ENCODE measurements at places on chromosomes 11 and 22.

DNA sequence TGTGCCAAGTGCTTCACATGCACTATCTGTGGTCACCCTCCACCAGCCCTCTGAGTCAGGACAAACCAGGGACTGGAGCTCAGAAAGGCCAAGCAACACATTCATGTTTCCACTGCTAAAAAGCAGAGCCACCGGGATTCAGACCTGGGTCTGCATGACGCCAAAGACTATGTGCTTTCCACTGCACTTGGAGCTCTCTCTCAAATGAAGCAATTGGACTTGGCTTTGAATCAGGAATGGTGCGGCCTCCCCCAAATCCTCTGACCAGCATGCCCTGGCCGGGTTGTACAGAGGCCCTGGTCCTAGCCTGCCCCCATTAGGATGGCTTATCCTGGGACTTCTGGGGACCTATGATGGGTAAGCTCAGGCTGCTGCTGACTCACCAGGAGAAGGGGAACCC is 80.7 kb downstream of the PKNOX2 start:
- DNase-seq = no peak

- DNase-seq = peak; percentile 60
Observed at GRCh38 chr22:37999236-37999635, 14.9 kb upstream of the SOX10 start.

GRCh38 chr22:39348909-39349505 is 784 bp upstream of the SYNGR1 start:
- DNase-seq = no peak

DNA sequence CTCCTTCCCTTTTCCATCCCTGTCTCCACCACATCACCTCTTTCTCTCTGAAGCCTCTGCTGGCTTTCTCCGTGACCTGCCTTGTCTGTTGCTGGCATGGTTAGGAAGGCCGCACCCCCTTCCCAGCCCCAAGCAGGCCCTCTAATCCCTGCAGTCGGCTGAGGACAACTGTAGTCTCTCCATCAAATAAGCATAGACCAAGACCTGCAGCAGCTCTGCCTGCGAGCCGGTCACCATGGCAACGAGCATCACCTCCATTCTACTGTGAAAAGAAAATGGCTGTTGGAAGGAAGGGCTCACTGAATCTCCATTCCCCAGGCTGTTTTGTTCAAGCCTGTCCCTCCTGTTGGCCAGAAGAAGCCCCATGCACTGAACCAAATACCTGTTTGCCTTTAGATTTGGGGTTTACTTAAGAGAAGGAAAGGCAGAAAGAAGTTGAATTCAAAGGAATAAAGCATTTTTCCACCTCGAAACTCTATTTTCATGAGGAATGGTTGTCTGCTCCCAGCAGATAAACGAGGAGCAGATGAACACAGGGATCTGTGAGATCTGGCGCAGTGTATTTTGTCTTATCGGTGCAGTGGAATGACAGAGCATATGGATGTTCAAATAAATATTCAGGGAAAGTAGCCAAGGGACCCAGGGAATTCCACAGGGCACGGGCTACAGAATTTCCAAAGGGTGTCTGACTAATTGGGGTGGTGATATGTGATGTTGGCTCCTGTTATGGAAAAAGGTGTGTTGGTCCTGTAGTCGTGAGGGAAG is 113.1 kb upstream of the TTC12 start:
- no peak for DNase-seq

- DNase-seq = no peak
Observed at GRCh38 chr11:20561915-20562314, 37.5 kb upstream of the SLC6A5 start.

DNA sequence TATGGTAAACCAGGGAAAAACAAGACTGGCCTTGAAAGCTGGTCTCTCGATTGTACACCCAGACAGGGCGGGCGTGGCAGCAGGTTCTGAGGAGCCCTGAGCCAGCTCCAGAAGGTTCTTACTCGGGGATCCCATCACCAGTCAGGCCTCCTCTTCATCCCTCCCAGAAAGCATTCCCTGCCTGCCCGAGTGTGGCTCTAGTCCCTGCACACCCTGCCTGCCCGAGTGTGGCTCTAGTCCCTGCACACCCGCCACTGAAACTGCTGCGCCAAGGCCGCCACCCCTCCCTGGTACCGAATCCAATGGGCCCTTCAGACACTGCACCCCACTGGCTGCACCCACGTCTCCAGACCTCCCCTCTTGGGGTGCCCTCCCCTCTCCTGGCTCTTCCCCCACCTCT is 30.1 kb downstream of the KIAA0930 start:
- DNase-seq = no peak

DNA sequence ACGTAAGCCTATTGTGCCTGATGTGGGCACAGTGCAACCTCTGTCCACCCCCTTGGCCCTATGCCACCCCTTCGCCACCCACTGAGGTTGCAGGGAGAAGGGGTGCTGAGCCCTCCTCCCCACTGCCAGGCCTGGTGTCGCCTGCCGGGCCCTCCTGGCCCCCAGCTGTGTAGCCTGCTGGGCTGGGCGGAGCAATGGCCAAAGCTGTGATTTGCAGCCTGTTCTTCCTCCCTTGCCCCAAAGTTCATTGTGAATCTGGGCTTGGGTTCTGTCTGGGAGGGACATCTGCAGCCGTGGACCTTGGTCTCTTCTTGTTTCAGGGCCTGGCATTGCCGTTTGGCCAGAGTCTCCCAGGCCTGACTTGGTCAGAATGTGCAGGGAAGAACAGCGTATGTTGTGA is 121.9 kb downstream of the PKNOX2 start:
- no peak for DNase-seq

DNA sequence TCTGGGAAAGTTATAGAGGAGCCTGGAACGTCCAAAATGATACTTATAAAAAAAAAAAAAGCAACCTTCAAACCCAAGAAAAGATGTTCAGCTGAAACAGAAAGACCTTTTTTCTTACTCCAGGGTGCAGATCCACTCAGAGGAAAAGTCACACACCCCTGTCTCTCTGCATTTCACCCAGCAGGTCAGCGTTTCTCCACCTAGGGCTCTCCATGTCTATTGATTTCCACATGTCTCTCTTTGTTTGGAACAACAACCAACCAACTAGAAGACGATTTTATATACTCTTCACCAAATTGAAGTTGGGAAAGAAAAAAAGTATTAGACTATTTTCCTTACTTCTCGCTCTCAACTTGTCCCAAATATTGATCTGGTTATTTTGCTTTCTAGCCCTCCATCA is 42.2 kb upstream of the BLID start:
- DNase-seq = peak; percentile 34

DNA sequence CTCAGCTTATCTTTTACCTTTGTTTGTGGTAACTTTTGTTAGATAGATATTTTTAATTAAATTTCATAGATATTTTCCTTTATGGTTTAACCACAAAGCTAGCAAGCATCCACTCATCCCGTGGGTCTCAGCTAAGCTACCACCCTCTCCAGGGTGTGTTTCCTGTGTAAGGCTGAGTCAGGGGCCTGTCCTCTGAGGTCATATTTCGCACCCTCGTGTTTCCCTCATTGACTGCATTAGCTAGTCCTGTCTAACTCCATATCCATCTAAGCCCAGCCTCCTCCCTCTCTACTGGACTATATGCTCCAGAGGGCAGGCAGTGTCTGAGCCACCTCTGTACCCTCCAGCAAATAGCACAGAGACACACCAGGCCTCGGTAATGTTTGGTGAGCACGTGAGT is 16.7 kb downstream of the XRRA1 start:
- DNase-seq = peak; percentile 48

- no peak for DNase-seq
Observed at GRCh38 chr11:19435306-19435989, 194.7 kb upstream of the E2F8 start.

DNA sequence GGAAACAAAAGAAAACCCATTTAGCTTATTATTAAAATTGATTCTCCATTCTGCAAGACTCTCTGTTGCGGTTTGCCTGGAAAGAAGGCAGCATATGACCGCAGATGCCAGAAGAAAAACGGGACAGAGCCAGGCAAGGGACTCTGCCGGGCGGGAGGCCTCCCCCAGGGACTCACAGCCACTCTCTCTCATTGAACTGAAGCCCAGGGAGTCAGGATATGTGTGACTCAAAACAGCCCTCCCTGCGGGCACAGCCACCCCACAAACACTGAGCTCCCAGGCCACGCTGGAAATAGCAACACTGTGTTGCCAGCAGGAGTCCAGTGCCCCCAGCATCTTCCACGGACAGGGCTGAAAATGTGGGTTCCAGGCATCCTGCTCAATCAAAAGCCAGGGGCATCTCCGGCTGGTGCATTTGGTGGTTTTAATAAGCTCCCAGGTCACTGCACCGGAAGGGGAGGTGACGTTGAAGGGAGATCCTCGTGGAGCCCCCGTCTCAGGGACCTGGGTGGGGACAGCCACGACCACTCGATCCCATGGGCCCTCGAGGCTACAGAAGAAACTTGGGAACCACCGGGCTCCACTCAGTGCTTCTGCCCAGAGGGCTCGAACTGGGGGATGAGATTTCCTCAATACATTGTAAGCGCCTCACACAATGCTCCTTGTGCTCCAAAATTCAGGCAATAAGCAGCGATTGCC is 624.5 kb downstream of the TBC1D22A start:
- no peak for DNase-seq

GRCh38 chr11:95925011-95925410 is 1.1 kb upstream of the MTMR2 start:
- DNase-seq = peak; percentile 92

DNA sequence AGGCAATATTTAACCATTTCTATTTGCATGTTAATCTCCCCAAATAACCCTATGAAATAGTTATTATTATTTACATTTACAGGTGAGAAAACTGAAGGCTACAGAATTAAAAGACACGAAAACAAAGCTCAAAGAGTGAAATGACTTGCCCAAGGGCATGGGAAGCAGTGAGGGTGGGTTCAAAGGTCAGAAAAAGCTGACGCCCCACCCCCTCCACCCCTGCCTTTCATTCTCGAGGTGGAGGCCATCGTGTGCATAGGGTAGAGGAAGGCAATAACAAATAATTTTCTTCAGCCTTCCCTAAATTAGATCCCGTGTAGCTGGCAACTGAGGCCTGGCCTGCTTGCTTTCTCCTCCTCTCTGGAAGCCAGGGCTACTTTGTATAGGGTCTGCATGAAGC is 56.1 kb upstream of the RBFOX2 start:
- no peak for DNase-seq

DNA sequence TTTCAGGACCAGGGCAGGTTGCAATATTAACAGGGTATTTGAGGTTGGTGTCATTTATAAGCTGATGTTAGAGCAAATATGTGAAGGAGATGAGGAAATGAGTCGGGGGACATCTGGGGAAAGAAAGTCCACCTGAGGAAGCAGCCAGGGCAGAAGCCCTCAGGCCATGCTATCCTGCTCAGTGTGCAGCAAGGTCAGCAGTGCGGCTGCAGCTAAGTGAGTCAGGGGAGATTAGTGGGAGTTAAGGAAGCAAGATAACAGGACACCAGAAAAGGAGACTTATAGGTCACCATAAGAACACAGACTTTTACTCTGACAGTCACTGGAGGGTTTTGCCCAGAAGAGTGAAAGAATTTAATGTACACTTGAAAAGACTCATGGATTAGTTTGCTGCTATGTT is 468.9 kb downstream of the NTM start:
- no peak for DNase-seq

DNA sequence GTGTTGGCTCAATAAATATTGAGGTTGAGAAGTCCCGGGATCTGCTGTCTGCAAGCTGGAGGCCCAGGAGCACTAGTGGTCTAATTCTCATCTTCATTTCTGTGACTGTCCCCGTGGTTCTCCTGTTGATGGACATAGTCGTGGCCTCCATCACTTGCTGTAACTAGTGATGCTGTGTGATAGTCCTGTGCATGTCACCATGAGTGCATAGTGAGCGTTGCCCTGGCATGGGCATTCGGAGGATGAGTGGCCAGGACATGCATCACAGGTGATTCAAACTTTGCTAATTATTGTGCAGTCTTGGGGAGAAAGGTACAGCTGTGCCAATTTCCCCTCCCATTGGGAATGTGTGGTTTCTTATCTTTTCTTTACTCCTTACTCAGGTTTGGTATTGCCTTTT is 902.2 kb downstream of the BRD1 start:
- no peak for DNase-seq

DNA sequence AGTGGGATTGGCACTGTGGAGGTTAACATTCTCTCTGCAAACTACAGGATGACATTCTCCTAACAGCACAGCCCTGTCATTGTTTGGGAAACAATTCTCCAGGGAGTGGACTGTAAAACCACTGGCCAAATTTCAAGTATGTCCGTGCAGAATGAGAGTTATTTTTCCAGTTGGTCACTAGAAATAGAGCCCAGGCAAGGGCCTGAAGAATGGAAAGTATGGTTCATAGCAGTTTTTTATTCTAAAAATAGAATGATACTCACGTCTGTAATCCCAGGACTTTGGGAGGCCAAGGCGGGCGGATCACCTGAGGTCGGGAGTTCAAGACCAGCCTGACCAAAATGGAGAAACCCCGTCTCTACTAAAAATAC is 39.0 kb upstream of the CD44 start:
- DNase-seq = no peak

DNA sequence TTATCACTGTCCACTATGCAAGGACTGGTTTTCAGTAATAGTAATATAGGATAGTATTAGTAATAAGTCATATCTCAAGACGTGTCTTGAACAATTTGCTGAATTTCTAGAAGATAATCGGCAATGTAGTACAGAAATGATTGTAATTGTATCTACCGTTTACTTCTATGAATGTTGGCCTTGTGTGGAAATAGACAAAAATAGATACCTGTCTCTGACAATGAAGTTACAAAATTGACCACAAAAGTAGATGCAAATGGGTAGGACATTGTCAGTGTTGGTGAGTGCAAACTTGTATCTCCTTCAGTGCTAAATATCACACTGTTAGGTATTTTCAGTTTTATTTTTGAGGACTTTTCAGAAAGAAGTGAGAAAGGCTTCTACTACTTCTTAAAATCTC is 43.1 kb downstream of the SVIP start:
- DNase-seq = no peak

DNA sequence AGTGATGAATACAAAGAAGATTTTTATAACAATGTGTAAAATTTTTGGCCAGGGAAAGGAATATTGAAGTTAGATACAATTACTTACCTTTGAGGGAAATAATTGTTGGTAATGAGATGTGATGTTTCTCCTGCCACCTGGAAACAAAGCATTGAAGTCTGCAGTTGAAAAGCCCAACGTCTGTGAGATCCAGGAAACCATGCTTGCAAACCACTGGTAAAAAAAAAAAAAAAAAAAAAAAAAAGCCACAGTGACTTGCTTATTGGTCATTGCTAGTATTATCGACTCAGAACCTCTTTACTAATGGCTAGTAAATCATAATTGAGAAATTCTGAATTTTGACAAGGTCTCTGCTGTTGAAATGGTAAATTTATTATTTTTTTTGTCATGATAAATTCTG is 5.3 kb downstream of the BIRC3 start:
- DNase-seq = no peak

DNA sequence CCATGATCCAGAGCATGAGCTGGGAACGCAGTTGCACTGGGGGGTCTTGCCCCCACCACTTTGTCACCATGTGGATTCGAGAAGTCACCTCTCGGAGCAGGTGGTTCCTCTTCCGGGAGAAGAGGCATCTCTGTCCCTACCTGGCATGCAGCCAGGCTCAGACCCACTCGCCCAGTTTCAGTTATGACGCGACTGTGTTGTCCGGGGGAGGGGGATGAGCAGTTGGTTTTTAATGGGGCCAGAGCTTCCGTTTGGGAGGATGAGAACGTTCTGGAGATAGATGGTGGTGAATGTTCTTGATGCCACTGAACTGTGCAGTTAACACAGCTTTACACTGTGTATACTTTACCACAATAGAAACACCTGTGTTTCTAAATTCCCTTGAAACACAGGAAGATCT is 41.5 kb downstream of the DHCR7 start:
- no peak for DNase-seq

GRCh38 chr22:38081941-38082828 is 1.8 kb downstream of the SLC16A8 start:
- DNase-seq = no peak

- no peak for DNase-seq
Observed at GRCh38 chr11:128246364-128246801, 341.0 kb downstream of the ETS1 start.

- no peak for DNase-seq
Observed at GRCh38 chr11:2525941-2526807, 81.4 kb downstream of the KCNQ1 start.
